ENCODE measurements at places on chromosomes 7 and 10.

GRCh38 chr7:99325001-99325493 lies 651 bp upstream of the ARPC1A start:
- no peak for DNase-seq

- peak; percentile 67 for DNase-seq
Observed at GRCh38 chr10:133335246-133336117, 1.2 kb downstream of the CALY start.

DNA sequence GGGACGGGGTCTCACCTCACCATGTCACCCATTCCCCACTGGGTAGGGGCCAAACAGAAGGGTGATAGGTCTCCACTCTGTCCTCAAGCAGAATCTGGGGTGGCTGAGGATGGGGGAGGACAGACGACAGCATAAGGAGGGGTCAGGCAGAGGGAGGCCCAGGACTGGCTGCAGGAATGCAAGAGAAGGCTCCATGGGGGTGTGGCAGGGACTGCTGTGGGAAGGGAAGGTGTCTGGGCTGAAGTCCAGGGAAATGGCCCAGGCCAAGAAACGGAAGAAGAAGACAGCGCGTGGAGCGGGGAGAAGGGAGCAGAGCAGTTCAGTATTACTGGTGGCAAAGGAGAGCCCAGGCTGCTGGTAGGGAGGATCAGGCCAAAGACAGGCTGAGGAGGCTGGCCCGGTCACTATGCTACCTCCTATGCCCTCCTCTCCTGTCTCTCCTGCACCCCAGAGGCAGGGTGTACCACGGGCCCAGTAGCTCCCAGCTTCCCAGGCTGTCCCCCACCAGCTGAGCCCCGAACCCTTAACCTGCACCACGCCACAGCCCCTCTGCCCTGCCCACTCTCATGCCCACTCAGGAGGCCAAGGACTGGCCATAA lies 60.9 kb downstream of the GRB10 start:
- no peak for DNase-seq

DNA sequence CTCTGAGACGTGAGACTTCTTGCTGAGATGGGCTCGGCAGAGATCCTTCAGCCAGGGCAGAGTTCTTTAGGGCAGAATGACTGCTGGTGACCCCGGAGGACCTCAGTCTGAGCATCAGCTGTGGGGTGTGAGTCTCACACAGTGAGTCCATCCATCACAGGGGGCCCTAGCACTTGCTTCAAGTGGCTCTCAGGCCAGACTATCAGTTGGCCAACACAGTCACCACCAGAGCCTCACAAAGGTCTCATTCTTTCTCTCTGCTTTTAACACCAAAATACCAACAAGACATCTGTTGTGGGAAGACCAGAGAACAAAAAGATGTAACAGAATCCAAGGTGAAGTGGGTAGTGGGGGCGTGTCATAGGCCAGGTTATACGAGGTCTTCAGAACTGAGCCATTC lies 345.6 kb upstream of the NRP1 start:
- no peak for DNase-seq

DNA sequence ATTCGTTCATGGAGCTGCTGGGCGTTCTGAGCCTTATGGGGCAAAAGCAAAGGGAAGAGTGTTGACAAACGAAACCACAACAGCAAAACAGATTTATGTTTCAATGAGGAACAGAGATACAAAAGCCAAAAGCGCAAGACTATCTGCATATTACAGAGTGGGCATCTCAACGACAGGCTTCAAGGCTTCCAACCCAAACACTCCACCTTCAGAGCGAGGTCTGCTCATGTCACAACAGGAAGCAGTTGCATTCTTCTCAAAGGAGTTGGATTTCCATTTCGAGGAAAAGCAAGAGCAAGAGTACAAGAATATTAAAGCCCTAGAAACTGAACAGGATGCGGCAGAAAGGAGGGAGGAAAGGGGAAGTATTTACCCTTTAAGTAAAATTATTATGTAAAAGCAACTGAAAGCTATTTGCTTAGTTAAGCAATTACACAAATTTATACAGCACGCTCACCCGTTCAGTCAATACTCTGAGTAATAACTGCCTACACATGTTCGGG lies 189.3 kb downstream of the ELMO1 start:
- no peak for DNase-seq

DNA sequence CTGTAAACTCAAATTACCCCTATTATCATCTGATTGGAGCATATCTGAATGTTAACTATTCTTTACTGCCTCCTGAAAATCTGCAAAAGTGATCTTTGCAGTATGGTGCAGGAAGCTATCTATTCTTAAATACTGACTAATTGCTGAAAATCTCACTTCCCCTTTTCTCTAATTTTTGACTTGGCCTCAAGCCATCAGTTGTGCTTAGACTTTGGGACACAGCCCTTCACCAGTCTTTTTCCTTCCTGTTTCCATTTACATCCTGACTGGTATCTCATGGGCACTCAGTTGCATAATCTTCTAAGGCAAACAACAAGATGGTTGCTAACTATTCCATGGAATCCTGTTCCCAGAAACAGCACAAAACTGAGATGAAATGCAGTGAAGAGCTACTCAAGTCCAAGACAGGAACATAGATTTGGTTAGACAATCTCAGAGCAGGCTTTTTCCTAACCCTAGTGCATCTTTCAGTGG lies 228.5 kb downstream of the SORCS1 start:
- DNase-seq, result peak; percentile 46
